ENCODE measurements at places on chromosomes 5 and 9.
A peak's percentile ranks its signal among the peaks of the same experiment; 100 is the strongest.

DNA sequence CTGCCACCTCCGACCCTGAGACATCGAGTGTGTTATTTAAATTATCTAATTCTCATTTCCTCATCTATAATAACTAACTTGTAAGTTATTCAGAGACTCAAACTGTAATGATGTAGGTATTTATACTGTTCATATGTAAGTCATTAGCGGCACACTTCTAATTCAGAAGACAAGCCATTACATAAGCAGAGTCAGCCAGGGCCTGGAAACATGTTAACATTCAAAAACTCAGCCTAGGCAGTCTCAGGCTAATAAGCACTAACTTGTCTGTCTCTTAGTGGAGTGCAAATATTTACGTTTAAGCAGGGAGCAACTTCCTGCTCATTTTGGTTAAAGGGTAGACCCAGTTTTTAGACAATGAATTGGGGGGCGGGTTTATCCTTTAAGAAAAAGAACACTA is 598.4 kb downstream of the ACTL7B start:
- no peak for DNase-seq

DNA sequence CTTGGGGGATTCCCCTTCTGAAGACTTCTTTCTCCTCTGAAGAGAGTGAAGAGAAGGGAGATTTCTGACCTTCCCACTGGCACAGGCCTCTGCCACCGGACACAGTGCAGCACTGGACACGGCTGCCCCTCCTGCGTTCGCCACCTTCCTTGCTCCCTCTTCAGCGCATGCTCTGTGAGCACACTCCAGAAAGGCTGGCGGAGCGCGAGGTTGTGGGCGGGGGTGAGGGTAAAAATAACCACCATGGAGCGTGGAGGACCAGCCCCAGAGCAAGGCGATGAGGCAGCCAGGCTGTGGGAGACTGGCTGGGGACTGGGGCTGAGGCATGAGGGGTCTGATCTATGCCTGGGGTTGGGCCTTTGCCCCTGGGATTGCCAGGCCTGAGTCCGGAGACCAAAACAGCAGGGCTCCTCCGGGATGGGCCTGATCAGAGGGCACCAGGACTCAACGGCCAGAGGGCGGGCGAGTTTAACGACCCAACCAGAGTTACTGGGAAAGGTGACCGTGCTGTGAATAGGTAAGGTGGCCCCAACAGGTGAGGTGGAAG is 97.2 kb downstream of the ROR2 start:
- DNase-seq: no peak

DNA sequence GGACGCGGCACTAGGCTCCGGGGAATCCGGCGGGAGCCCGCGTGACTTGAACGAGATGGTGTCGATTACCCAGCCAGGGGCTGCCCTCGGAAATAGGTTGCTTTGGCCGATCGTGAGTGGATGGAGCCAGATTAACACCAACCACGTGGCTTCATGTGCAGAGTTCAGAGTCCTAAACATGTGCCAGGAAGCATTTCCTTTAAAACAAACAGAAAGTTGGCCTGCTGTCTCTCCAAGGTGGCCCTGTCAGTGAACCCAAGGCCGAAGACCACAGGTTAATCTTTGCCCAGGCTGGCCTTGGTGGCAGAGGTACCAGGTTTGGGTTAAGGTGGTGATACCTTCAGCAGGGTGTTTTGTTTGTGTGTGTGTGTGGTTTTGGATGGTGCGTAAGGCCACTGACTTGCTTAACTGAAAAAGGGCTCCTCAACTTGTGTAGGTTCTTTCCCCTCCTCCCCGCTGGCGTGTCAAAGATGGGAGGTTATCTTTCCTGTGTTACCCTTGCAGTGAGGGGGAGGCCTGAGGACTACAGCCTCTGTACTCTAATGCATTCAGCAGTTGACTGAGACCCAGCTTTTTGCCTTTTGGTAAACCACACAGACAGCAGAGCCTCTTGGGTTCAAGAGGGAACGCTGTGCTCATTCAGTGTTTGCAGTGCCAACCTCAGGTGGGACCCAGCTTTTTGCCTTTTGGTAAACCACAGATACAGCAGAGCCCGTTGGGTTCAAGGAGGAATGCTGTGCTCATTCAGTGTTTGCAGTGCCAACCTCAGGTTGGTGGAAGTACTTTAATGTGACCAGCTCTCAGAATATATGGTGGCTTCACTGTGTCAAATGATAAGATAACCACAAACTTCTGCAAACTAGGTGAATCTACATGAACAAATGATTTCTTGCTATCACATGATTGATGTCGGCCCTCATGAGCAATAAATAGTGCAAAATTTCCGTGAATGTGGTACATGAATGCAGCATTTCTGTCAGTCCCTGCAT is 1.4 kb downstream of the IQGAP2 start:
- DNase-seq: peak; percentile 67

GRCh38 chr9:99626426-99626825 is 195.3 kb upstream of the NR4A3 start:
- no peak for DNase-seq

- no peak for DNase-seq
These were observed 54.6 kb upstream of the SYNPO start for GRCh38 chr5:150585781-150586341.

Measured in stimulated activated CD4-positive, alpha-beta T cell treated with anti-CD3 and anti-CD28 coated beads, TNF-alpha, amount 100 ng/mL, for 48 hours (primary cell).